ENCODE measurements at places on chromosomes 7 and 10.

- DNase-seq, result peak; percentile 52
These were observed 24.0 kb downstream of the CCSER2 start for GRCh38 chr10:84352251-84352842.

GRCh38 chr10:132270256-132270655 lies 37.5 kb downstream of the STK32C start:
- DNase-seq, result no peak

DNA sequence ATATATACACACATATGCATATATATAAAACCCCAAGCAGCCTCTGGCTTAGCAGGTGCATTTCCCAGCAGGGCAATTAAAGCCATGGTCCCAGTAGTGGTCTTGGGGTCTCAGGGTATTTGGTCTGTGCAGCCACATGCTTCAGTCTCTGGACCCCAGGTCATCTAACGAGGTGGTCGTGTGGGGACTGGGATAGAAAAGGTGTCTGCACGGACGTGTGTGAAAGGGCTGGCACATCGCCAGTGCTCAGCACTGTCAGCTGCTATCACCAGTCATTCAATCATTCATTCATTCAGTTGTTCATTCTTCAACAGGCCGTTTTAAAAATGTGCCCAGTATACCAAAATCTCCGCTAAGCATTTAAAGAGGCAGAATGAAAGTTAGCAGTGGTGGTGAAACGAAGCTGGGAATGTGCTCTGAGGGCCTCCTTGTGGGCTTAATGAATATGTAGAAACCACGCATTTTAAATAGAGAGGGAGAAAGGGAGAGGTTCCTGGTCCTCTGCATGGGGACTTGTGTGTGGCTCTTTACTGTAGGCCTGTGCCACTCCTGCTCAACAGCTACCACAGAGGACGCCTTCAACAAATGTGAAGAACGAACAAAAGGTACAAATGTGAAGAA lies 170.4 kb downstream of the EGFR start:
- DNase-seq, result no peak

DNA sequence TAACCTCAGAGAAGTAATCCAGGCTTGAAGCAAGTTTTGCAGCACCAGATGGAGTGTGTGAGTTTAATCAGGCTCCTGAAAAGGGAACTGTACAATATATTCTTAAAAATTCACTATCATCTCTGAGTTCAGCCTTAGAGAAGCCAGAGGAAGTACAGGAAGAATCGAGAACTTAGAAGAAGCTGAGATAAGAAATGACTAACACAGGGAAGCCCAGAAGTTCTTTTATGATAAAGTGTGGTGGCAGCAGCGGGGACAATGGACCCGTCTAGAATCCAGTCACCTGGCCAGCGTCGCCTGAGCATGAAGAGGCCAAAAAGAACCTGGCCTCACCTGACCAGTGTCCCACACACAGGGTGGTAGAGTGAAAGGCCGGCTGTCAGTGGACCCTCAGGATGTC lies 161.0 kb downstream of the USP6NL start:
- no peak for DNase-seq
